ENCODE measurements at places on chromosomes 11 and 22.

DNA sequence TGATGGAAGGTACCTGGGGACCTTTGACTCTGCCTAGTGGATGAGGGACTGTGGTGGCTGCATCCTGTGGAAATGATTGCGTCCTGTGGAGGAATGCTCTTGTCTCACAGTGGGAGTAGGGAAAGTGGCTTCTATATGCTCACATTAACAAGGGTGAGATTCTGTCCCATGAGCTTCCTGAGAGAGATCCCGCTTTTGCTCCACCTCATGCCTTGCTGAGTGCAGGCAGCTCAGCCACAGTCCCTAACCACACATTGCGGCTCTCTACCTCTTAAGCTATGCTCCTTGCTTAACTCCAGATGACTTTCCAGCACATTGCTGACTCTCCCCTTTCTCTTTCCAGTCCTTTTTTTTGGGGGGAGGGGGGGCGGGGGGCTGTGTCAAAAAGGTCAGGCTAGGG is 45.0 kb downstream of the TEAD1 start:
- DNase-seq: no peak

DNA sequence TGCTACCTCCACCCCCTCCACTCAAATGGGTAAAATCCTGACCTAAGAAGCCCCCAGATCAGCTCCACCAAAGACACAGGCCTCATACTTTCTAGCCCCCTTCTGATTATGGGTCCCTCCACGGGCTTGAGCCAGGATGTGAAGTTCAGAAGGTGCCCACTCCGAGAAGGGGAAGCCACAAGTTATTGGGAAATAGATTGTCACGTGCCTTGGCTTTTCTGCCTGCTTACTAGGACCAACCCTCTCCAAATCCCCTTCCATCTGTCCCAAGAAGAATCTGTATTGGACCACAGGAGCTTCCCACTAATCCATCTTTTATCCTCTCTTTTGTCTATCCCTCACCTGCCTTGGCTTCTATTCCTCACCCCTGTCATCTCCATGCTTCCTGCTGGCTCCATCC is 3.0 kb upstream of the NRGN start:
- DNase-seq: no peak

- DNase-seq: no peak
Observed at GRCh38 chr11:15113381-15113780, 1.3 kb upstream of the INSC start.

DNA sequence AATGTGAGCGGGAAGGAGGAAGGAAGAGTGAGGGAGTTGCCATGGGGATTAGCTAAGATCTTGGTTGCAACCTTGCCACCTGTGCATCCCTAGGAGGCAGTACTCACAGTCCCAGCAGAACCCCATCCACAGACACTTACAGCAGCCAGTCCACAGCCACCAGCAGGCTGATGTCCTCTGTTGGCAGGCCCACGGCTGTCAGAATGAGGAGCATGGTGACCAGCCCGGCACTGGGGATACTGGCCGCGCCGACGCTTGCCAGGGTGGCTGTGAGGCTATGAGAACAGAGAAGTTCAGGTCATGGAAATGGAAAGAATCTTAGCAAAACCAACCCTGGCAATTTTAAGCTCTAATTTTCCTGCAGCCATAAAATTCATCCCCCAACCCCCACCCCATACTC is 138.6 kb downstream of the SLC1A2 start:
- DNase-seq: no peak

- no peak for DNase-seq
Observed at GRCh38 chr11:94583866-94584500, 16.8 kb downstream of the PIWIL4 start.

DNA sequence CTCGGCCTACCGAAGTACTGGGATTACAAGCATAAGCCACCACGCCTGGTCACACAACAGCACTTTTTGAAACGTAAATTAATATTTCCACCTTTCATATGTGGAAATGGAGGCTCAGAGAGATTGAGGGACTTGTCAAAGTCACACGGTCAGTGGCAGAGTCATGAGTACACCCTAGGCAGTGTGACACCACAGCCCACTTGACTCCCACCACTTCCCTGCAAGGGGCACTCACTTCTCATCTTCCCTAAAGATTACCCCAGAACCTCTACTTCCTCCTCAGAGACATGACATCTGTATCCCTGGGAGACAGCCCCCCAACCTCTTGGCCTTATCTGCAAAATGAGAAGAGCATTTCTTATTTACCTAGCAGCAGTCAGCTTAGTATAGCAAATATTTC is 16.5 kb upstream of the MYOD1 start:
- no peak for DNase-seq

- DNase-seq: no peak
Observed at GRCh38 chr11:2382936-2383851, 6.1 kb downstream of the CD81 start.

GRCh38 chr11:126419801-126420697 is 64.6 kb downstream of the ST3GAL4 start:
- DNase-seq: no peak

- DNase-seq: no peak
Observed at GRCh38 chr22:17576470-17576869, 13.2 kb downstream of the SLC25A18 start.

- peak; percentile 12 for DNase-seq
Observed at GRCh38 chr11:124069429-124070401, 28.6 kb upstream of the OR10G7 start.

DNA sequence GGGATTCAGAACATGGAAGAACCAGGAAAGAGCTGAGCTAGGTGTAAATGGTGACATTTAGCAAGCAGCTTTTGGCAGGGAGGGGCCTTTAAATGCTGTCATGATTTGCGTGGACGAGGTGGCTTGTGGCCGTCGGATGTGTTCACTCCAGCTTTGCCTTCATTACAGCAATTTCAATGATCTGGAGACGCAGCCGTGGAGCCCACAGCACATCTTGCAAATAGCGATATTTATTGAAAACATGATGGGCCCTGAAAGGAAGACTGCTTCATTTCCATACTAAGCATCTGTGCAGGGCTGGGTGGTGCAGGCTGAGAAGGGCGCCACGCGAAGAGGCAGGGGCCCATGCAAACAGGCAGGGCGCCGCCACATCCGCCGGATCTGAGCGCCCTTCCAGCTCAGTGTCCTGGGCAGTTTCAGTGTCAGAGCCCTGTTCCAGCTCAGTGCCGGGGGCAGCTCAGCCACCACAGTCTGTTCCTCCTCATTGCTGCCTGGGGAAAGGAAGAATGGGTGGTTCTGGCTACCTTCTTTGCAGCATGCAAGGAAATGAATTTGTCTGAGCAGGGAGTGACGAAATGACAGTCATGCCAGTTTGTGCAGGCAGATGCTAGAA is 111.1 kb upstream of the TTC12 start:
- no peak for DNase-seq

DNA sequence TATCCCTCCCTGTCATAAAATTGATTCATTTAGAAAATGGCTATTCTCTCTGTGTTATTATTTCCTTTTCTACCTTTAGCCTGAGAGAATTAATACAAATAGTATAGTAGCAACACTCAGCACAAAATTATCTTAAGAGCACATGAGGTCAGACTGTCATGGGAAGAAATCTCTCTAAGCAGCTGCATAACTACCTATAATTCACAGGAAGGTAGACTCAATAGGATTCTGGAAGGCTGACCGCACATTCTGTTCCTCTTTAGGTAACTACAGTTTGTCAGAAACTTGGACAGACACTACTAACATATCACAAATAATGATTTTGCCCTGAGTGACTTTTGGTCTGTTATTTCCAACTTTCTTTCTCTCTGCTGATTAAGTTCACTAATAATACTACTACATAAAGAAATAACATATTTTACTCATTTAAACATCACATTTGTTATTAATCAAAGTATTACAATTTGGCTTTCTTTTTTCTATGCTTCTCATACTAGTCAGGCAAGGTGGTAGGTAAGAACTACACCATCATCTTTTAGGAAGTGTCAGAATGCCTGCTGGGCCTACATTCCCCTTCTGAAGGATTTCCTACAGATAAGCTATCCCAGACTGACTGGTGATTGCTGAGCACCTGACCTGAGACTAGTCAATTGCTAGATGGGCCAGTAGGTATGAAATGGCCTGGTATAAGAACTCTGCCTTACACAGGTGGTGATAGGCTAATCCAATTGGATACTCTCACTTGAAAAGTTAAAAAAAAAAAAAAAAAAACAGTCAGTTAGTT is 325.1 kb downstream of the DLG2 start:
- no peak for DNase-seq

DNA sequence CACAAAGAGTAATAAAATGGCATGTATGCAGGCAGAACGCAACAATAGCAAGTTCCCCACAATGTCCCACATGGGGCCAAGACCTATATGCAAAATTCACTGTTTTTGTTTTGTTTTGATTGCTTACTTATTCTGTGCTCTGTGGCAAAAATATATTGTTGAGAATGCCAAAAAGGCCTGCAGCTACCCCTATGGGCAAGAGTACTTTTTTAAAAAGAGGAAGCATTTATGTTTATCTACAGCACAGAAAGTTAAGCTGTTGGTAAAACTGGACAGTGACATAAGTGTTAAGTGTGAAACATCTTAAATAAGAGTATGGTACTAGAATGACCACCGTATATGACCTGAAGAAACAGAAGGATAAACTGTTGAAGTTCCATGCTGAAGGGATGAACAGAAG is 301.9 kb upstream of the ZC3H12C start:
- DNase-seq: no peak

GRCh38 chr11:128513915-128514681 is 73.3 kb downstream of the ETS1 start:
- no peak for DNase-seq

DNA sequence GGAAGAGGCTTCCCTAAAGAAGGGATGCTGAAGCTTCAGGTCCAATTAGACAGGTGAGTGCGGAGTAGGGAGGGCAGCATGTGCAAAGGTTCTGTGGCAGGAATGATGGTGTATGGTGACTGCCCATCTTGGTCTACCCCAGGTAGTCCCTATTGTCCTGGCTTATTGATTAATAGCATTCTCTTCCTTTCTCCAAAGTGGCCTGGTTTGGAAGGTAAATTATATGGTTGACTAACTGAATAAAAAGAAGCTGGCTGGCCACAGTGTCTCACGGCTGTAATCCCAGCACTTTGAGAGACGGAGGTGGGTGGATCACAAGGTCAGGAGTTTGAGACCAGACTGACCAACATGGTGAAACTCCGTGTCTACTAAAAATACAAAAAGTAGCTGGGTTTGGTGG is 230.5 kb downstream of the MIAT start:
- no peak for DNase-seq

DNA sequence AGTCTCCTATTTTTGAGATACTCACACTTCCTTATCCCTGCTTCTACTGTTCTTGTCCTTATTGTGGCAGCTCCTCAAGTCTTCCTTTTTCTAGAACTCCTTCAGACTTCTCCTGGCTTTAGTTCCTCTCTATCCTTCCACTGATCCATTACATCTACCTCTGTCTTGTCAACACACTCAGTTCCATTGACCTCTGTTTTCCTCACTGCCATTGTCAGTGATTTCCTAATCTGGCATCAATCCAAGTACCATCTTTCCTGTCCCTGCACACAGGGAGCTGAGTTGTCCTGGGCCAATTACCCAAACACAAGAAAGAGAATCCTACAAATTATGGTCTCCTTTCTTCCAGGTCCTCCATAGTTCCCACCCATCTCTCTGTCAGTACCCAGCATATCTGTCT is 27.9 kb upstream of the RIC3 start:
- no peak for DNase-seq

DNA sequence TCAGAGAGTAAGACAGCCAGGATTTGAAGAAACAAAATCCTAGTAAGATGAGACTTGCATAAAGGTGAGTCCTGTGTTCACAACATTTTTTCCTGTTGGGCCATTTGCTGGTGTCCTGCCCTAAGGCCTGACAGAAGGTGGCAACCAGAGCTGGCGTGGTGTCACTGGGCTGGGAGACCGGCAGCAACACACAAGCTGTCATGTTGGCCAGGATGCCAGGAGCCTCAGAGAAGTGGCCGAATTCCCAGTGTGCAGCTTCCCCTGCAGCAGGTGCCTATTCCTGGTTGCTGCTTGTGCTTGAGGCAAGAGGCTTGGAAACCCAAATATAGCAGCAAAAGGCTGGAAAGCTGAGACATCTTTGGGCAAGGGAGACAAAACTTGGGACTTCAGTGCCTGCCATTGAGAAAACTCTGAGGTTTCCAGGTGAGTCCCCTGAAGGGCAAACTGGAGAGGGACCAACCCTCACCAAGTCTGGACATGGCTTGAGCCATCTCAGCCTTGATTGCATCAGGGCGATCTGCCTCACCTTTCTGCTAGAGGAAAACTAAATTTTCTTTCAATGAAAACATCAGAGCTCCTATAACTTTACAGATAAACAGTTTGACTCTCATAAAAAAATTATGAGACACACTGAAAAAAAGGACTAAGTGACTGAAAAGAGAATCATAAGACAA is 25.9 kb downstream of the ALG12 start:
- DNase-seq: no peak

- no peak for DNase-seq
Observed at GRCh38 chr11:100472727-100473389, 214.2 kb upstream of the ARHGAP42 start.

- no peak for DNase-seq
Observed at GRCh38 chr11:76443268-76443980, 1.4 kb upstream of the EMSY start.

DNA sequence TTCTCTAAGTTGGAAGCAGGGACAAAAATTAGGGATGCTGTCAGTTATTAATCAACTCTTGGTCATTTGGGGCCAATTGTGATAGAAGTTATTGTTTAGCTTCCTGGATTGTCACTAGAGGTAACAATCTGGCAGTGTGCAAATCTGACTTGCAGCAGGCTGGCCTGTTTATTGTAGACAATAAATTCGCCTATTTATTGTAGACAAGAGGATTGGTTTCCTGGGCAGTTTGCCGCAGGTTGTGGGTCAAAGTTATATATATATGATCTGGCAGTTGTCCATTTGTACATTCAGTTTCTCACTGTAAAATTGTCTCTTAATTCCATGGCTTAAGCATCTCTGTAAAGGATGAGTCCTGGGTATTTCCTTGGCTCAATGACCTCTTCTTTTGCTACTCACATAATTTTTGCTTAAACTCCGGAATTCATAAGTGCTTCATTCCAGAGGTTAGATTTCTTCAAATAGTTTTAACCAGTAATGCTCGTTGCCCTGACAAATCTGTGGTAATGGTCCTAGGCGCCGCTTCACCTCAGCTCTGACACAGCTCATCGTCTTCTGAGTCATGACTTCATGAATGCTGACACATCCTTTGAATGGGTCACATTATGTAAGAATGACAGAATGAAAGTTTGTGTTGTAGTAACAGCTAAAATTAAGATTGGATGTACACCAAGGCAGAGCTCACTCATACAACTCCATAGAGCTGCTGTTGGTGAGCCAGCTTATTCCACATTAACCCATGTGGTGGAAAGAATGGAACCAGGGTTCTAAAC is 7.8 kb upstream of the MMP3 start:
- DNase-seq: no peak

Measured in CD4-positive, alpha-beta T cell treated with Interleukin-6 at 100 ng/mL for 8 hours (primary cell).